Hair follicular keratinocyte (primary cell): ENCODE measurements at places on chromosomes 13 and 19. TPM values are rescaled to one million over a fixed set of nuclear protein-coding genes. Genes with fewer than 3 reads are reported as not detected.

The DACT3 gene
- total RNA-seq = 0.23 and 0.27 TPM in 2 replicates

The SAFB2 gene
- total RNA-seq = 7.7 and 11.3 TPM in 2 replicates

The TSKS gene
- total RNA-seq = not detected in 2 replicates

The ADGRL1 gene
- 1.2 and 2.3 TPM in 2 replicates for total RNA-seq

The DCLK1 gene
- 0.08 TPM in 1 of 2 replicates, not detected in the other for total RNA-seq
